ENCODE measurements at places on chromosomes 1 and 21.

DNA sequence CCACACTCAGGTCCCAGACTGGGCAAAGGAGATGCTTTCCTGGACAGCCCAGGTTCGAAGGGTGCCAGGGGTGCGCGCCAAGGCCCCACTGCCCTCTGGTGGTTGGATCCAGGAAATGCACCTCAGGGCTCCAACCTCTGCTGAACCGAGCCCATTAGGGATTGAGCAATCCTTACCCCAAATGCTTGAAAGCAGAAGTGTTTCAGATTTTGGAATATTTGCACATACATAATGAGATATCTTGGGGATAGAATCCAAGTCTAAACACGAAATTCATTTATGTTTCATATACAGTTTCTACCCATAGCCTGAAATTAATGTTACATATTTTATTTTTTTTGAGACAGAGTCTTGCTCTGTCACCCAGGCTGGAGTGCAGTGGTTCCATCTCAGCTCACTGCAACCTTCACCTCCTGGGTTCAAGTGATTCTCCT lies 57.4 kb downstream of the SLC9A1 start:
- peak; percentile 81 for DNase-seq

GRCh38 chr1:107590900-107591622 lies 373.9 kb downstream of the VAV3 start:
- peak; percentile 2 for DNase-seq

DNA sequence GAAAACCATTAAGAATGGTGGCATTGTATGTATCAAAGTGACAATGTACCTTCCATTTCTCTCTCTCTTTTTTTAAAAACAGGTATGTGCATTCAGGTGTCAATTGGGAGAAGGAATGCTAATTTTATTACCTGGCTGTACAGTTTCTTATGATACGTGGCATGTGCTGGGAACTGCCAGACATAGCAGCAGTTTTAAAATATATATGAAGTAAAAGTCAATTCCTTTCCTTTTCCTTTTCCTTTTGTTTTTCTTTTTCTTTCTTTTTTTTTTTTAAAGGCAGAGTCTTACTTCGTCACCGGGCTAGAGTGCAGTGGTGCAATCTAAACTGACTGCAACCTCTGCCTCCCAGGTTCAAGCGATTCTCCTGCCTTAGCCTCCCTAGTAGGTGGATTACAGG lies 37.0 kb downstream of the SPEN start:
- no peak for DNase-seq

- no peak for DNase-seq
These were observed 6.5 kb upstream of the ITGB2 start for GRCh38 chr21:44927259-44927586.

GRCh38 chr1:147547065-147547464 lies 5.8 kb downstream of the BCL9 start:
- DNase-seq: no peak

DNA sequence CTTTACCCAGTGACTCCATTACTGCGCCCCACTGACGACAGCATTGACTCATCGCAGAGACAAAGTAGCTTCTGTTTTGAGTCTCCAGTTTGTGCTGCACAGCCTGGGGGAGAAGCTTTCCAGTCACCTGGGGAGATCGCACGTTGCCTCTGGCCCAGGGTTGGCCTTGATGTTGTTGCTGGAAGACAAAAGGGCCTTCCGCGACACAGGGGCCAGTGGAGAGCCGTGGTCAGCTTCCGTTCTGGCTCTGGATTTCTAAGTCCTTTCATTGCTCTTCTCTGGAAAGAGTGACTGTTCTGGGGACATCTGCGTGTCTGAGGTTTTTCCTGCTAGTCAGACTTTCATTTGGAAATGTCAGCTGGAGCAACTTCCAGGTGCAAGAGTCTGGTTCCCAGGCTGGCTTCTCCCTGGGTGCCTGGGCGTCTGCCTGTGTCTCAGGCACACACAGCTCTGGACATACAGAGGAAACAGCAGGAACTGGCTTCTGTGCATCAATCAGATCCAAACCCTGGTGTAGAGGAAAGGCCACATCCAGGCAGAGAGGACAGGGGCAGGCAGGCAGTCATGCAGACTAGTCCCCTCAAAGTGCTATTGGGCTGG lies 257.0 kb downstream of the SIPA1L2 start:
- DNase-seq: no peak

DNA sequence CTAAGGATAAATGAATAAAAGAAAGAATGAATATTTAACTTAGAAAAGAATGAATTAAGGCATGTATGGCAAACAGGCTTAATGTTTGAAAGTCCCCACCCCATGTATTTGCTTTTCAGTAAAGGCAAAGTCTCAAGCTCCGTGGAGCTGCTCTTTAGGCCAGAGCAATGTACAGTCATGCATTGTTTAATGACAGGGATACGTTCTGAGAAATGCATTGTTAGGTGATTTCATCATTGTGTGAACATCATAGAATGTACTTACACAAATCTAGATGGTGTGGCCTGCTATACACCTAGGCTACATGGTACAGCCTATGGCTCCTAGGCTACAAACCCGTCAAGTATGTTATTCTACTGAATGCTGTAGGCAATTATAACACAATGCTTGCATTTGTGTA lies 51.6 kb upstream of the SPATA6 start:
- no peak for DNase-seq

- no peak for DNase-seq
These were observed 4.9 kb downstream of the TRIM46 start for GRCh38 chr1:155178441-155179111.

GRCh38 chr21:29104239-29104708 lies 26.2 kb upstream of the MAP3K7CL start:
- DNase-seq: no peak
